ENCODE measurements at places on chromosomes 2 and 18.
A peak's percentile ranks its signal among the peaks of the same experiment; 100 is the strongest.

DNA sequence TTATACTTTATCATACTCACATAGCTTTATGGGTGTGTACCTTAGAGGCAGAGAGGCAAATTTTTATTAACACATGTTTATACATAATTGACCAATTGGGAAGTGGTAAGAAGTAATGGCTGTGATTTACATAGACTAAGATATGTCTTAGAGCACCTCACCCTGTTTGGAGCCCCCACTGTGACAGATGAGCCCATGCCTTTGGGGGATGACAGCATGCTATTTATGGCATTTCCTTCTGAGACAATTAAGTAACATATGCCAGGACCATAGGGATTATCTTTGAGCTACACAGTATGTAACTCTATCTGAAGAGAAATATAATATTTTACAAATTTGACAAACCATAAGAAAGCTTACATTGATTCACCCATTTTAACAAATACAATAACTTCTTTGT is 1655.3 kb upstream of the ACVR2A start:
- no peak for DNase-seq

DNA sequence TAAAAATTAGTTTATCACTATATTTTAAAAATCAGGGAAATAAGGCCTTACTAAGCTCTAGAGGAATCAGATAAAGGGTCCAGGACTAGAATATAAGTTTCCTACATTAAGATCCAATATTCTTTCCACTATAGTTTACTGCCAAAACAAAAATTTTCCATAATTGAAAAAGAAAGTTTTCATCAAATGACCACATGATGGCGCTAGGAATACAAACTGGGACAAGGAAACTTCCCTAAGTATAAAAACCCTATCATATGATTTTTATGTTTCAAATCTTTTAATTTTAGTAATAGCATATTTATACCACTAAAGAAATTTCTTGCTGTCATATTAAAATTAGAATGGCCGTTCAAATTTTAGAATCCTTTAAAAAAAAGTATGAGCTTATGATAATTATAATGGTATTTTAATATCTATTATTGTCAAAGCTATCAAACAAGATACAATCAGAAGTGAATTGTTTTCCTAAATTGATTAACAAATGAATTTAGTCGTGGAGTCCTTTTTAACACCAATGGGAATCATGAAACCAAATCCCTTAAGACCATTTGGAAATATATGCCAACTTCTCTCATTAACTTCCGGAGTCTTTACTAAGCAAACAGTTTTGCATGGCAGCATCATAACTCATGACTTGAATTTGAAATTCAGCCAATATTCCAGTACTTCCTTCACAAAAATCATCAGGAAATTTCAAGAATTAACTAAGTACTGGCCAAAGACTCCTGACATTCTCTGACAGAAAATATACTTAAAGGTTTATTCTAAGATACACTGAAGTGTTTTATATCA is 70.3 kb downstream of the SCN1A start:
- peak; percentile 20 for DNase-seq

DNA sequence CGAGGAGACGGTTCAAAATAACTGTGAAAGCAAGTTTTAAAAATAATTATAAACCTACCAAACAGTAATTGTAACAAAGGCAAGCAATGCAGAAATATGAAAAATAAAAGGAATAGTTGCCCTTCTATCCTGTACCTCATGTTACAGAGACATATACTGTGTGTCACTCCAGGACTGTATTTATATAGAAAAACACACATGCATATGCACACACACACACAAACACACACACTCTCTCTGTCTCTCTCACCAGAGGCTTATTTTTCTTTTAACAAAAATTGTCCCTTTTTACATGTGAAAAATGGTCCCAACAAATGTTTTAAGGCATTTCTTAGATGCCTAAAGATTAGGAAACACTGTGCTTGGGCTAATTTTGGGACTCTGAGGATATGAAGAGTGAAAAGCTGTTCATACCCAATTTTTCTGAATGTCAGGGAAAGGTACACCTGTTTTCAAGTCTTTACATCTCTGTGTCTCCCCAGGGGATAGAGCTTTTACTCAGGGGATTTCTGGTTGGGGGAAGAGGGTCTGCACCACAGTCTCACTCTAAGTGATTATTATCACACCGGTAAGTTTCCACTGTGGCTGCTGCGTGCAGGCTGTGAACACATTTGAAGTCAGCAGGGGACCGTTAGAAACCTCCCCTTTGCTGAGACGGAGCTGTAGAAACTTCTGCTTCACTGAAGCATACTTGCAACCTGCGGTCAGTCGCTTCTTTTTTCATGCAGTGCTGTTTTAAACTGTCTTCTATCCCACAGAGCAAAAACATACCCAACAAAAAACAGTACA is 51.4 kb upstream of the SPAG16 start:
- no peak for DNase-seq

GRCh38 chr18:24799176-24799575 is 338.7 kb downstream of the HRH4 start:
- no peak for DNase-seq

DNA sequence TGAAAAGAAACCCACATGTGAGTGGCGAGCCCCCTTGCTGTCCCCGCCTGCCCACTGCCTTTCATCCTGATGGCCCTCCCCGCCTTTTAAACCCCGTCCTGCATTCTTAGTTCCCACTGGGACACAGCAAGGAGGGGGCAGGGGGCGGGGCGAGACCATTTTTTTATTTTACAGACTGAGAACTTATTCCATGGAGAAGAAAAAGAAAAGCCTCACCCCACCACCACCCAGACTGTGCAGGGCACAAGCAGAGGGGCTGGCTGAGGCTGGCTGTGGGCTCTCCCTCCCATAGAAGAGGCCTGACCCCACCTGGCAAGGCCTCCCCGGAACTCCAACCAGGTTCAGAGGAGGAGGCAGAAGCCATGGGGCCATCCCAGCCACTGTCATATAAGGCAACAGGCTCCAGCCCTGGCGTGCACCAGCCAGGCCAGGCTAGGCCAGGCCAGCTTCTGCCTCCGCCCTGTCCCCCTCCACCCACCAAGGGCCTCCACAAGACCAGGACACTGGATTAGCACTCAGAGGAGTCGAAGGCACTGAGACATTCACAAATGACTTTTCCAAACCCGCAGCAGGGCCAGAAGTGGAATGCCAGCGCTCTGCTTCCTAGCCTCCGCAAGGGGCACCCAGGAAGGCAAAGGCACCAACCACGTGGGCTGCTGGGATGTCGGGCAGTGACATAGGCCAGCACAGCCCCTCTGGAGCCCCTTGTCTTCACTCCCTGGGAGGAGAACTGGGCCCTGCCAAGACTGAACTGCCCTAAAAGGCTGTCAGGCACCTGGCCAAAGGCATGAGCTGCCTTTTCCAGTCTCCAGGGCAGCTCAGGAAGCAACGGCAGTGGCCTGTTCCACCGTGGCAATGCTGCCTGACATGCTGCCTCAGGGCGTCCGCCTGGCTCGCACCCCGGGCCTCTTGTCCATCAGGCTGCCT is 37.5 kb upstream of the SEMA4C start:
- DNase-seq = no peak

DNA sequence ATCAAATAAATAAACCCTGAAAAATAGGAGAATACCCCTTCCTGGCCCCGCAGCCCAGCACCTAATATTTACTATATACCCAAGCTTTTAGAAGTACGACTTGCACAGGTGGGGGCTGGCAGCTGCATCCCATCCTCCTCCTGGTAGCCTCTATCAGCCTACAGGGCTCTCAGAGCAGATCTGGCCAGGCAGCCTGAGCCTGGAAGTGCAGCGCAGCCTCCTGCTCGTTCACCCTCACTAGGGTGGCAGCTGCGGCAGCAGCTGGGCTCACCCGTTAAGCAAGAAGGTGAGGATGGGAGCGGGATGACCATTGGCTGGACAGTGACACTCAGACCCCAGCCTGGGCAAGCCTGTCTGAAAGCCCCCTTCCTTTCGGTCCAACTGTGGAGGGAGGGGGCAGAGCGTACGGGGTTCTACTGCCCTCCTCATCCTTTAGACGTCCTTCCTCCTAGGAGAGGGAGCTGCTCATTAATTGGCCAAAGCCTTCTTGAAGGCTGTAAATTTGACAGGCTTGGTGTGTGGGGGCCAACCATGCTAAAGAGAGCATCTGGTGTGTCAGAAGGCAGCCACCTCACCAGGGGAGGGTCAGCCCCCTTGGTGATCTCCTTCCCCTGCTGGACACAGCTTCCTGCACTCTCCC is 23.3 kb downstream of the MPHOSPH10 start:
- DNase-seq = no peak

GRCh38 chr2:238986491-238987351 is 138.8 kb downstream of the TWIST2 start:
- no peak for DNase-seq

Data from NCI-H526 treated with DMSO at 0.1 percent for 48 hours (cell line).